Activated T-helper 1 cell treated with anti-CD3 and anti-CD28 coated beads, Interleukin-2, amount 50 U/mL, for 16 hours (primary cell): ENCODE measurements at places on chromosomes 11 and 22.

DNA sequence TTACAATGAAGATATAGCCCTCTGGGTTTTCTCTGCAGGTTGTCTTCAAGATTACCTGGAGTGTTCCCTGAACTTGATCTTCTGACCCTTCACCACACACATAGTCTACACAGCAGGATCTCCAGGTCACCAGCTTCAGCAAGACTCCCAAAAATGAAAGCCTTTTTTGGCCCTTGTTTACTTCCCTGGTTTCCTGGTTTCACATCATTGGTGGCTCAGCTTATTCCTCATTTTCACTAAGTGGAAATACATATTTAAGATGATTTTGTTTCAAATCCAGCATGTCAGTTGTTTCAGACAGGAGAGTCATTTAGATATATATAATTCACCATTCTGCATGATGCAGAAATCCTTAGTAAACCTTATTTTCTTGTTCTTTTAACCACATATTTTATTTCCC lies 41.6 kb upstream of the MPEG1 start:
- DNase-seq = no peak

DNA sequence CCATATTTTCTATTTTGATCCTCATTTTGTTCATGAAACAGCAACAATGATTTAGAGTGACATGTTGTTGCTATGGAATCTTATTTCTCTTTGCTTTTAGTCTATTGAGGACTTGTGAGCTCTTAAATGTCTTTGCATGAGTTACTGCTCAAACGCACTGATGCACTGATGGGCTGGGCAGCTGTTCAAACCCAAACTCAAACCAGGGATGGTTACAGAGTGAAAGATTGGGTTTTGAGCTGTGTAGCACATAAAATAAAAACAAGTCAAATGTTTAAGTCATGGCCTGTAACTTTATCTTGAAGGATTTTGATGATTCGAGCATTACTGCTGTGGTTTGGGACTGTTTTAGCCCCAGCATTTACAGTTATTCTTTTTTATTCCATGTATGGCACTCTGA lies 20.1 kb upstream of the NCAM1 start:
- DNase-seq = no peak

DNA sequence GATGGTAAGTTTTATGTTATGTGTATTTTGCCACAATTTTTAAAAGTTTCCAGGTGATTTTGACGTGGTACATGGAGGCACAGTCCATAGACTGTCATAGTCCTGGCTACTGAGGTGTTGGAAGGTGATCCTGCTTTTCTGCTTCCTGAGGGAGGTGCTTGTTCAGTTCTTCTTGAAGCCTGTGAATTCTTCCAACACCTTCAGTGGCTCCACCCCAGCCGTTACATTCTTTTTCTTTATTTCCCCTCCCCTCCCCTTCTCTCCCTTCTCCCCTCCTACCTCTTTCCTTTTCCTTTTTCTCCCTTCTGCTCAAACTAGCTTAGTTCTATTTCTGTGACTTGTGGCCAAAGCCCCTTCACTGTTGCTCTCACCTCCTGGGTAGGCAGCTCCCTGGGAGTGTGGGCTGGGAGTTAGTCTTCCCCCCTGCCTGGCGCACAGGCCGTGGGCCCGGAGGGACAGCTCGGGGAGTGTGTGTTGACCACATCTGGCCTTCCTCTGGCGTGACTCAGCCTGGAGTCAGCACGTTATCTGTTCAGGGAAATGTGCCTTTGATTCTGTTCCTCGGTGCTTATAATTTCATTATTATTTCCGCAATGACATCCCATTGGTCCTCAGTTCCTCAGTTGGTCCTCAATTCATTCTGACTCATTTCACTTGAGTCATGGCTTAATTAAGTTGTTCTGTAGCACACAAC lies 566.2 kb downstream of the TBC1D22A start:
- no peak for DNase-seq

- DNase-seq = no peak
These were observed 19.4 kb upstream of the MALAT1 start for GRCh38 chr11:65479184-65480145.

DNA sequence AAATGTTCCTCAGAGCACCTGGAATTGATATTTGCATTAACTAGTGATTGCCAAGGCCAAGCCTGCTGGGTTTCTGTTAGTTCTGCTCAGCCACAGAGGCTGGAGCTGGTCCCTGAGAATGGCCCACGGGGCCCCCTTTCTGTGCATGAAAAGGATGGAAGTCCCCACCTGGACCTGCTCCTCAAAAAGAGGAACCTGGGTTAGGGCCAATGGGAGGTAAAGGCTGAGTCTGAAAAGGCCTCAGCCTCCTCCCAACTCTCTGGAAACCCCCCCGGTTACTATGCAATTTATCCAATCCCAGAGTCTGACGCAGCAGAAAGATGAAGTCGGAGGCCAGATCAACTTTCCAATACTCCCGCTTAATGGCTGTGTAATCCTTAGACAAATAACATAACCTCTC lies 6.8 kb upstream of the CREB3L1 start:
- DNase-seq = no peak

GRCh38 chr11:27451244-27451965 lies 21.2 kb downstream of the LGR4 start:
- DNase-seq = no peak

DNA sequence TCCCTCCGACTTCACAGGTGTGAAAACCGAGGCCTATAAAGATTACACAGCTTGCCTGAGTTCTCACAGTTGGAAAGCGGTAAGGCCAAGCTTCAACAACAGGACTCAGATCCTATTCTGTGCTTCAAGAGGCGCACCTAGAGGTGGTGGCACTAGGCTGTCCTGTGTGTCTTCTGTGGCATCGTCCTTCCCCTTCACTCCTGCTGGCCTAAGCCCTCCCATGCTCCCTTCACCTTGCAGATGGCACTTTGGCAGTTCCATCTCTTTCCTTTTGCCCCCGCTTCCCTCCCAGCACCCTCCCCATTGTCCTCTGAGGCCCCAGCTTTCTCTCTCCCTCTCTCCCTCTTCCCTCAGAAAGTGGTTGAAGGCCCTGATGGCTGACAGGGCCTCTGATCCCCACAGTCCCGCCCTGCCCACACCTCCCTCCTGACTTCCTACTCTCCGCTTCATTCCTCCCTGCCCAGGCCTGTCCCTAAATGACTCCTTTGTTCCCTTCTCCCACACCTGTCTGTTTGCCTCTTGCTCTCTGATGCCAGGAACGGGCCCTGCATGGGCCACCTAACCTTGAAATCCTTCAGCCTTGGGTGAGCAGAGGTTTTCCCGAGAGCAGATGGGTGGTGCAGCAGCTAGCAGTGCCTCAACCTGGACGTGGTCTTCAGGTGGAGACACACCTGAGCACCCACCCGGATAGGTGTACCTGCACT lies 5.8 kb downstream of the TRIM29 start:
- DNase-seq = no peak
